NCI-H510A treated with DMSO at 0.1 percent for 48 hours (cell line): ENCODE measurements at places on chromosomes 11 and 22.

GRCh38 chr22:45211848-45212247, 28.8 kb downstream of the KIAA0930 start:
- no peak for DNase-seq

- no peak for DNase-seq
Observed at GRCh38 chr11:115499241-115499799, 4.9 kb downstream of the CADM1 start.

GRCh38 chr11:81979448-81979847, 754.2 kb downstream of the FAM181B start:
- no peak for DNase-seq

DNA sequence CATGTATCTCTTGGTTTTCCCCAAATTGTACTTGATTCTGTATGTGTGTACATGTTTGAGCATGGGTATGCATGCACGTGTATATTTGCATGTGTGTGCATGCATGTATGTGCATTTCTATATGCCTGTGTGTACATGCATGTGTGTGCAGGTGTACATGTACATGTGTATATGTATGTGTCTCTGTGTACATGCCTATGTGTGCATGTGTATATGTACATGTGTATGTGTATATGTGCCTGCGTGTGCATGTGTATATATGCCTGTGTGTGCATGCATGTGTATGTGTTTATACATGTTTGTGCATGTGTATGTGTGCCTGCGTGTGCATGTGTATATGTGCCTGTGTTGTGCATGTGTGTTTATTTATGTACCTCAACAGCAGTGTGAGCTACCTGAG, 5.3 kb upstream of the NCF4 start:
- DNase-seq, result no peak

DNA sequence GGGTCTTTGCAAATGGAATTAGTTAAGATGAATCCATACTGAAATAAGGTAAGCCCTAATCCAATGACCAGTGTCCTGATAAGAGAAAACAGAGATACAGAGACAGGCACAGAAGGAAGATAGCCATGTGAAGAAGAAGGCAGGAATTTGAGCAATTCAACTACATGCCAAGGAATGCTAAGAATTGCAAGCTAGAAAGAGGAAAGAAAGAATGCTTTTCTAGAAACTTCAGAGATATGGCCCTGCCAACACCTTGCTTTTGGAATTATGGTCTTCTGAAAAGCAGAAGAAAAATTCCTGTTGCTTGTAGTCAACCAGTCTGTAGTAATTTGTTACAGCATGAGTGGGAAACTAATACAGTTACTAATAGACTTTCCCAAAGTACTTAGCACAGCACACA, 111.3 kb downstream of the SLC17A6 start:
- DNase-seq, result no peak

DNA sequence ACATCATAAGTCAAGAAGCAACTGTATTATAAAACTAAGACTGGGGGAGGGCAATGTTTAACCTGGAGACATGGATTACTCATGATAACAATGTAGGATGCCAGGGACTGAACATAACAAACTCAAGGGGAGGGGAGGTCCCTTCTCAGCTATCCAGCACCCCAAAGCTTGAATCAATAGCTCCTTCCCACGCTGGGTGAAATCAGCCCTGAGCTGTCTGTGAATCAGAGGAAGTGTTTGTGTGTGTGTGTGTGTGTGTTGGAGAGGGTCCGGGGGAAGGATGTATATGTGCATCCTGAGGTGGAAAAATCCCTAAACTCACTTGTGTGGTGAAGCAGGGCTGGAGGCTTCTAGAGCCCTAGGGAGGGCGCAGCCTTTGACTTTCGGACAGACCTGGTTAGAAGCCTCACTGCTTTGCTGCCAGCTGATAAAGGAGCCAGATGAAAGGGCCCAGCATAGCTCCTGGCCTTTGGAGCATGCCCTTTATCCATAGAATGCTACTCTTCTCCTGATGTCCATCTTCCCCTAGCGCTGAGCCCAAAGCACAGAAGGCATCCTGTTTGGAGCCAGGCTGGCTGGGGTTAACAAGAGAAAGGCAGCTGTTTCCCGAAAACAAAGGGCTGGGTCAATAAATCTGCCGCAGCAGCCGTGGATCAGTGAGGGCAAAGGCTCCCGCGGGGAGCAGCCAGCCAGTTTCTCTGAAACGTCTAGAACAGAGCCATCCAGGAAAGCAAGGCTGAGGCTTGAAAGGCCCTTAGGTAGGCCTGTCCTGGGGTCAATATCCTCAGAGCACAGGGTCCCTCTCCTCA, 35.8 kb downstream of the TNKS1BP1 start:
- peak; percentile 27 for DNase-seq

GRCh38 chr11:8720868-8721608, 38.4 kb downstream of the RPL27A start:
- peak; percentile 61 for DNase-seq

DNA sequence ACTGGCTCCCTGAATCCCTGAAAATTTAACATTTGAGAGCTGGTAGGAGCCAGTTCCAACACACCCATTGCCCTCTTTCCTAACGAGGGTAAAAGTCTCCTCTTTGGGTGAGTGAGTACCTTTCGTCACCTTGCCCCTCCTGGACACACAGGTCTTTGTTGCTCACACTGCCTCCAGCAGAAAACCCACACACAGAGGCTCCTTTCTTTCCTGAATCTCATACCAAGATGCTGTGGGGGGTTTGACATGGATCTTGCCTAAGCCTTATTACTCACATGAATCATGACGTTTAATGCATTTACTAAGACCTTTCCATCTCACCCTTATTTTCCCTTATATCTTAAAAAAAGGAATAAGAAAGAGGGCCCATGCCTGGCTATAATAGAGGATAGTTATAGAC, 53.0 kb downstream of the PARVA start:
- DNase-seq, result no peak

GRCh38 chr11:118870396-118871343, 13.0 kb upstream of the CXCR5 start:
- peak; percentile 44 for DNase-seq

DNA sequence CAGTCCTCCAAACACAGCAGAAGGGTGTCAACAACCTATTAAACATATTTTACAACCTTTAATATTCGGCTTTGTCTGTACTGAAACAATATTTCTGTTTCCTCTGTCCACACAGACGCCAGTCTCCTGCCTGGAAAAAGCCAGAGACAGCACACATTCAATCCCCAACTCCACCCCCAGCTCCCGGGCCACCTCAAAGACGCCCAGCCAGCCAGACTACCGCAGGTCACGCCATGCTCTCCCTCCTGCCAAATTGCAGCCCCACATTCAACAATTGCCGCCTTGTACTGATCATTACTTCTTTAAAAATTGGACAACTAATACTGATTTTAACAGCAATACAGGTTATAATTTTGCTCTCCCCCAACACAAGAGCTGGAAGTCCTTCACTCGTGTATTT, 1.2 kb downstream of the SERGEF start:
- DNase-seq, result no peak

GRCh38 chr11:32905028-32905667, 12.5 kb downstream of the QSER1 start:
- no peak for DNase-seq

- no peak for DNase-seq
Observed at GRCh38 chr22:33691057-33691630, 229.1 kb downstream of the LARGE1 start.

- no peak for DNase-seq
Observed at GRCh38 chr11:43289368-43289767, 22.4 kb upstream of the API5 start.

GRCh38 chr22:27440304-27440865, 361.2 kb downstream of the MN1 start:
- no peak for DNase-seq

DNA sequence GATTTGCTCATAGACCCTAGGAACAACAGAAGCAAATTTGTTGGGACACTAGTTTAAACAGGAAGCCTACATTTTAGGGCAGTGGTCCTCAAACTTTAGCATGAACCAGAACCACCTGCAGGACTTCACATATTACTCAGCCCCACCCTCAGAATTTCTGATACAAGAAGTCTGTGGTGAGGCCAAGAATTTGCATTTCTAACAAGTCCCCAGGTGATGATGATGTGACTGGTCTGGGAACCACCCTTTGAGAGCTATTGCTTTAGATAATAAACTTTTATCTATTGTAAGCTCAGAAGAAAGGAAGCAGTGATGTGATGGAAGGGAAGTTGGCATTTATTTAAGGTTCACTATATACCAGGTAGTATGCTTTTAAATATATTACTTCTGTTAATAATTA, 194.0 kb downstream of the FAM181B start:
- no peak for DNase-seq

GRCh38 chr11:65579291-65579690, 3.4 kb downstream of the EHBP1L1 start:
- DNase-seq, result no peak

- no peak for DNase-seq
Observed at GRCh38 chr11:16962146-16962545, 52.1 kb downstream of the PLEKHA7 start.

DNA sequence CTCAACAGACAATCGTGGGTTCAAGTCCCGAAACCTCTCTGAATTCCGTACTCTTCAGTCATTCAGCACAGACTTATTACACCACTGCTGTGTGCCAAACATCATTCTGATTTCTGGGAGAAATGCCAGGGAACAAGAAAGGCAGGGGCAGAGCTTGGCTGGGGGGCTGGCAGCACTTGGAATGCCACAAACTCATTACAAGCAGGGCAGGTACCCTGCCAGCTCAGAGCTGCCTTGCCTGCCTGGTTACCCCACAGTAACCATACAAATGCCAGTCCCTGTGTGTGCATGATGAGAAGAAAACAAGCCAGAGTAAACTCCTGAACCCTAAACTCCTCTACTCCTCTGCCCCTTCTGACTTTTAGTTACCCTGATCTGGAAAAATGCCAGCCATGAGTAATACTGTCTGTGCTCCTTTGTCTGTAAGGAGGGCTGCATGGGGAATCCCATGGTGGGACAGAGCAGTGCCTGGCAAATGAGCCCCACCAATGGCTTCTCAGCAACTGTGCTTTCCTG, 6.9 kb upstream of the RAD9A start:
- DNase-seq, result no peak

- DNase-seq, result peak; percentile 52
Observed at GRCh38 chr11:67372993-67373647, at the start of gene CLCF1. TSS of gene CLCF1 (minus strand) at chr11:67373598. CDS start at chr11:67373539, 59 bp downstream.

GRCh38 chr11:126748793-126749192, 251.8 kb downstream of the KIRREL3 start:
- DNase-seq, result no peak

DNA sequence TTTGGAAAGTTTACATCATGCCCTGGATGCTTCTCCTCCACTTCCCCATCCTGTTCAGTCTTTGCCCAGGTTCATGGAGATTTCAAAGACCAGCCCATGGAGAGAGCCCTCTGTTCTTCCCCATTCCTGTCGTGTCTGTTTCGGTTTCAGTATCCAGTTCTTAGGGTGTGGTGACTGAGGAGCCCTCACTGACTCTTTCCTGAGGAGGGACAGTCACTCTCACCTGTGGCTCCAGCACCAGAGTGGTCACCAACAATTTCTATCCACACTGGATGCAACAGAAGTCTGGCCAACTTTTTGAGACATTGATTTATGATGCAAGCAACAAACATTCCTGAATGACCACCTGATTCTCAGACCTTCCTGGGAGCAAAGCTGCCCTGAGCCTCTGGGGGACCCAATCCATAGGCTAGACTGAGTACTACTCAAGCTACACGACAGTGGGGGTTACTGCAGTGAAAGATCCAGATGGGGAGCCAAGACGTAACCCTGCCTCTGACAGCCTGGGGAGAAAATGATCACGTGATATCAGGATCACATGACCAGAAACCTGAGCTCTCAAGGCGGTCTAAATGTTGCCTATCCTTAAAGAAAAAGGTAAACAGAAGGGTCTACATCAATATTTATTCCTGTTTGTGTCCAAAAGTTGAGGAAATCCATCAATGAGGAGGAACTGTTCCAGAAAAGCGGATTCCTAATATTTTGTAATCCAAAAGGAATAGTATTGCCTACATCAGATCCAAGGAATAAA, 76.2 kb upstream of the VPREB1 start:
- peak; percentile 71 for DNase-seq

- peak; percentile 31 for DNase-seq
Observed at GRCh38 chr11:47924184-47924691, 56.1 kb upstream of the PTPRJ start.

DNA sequence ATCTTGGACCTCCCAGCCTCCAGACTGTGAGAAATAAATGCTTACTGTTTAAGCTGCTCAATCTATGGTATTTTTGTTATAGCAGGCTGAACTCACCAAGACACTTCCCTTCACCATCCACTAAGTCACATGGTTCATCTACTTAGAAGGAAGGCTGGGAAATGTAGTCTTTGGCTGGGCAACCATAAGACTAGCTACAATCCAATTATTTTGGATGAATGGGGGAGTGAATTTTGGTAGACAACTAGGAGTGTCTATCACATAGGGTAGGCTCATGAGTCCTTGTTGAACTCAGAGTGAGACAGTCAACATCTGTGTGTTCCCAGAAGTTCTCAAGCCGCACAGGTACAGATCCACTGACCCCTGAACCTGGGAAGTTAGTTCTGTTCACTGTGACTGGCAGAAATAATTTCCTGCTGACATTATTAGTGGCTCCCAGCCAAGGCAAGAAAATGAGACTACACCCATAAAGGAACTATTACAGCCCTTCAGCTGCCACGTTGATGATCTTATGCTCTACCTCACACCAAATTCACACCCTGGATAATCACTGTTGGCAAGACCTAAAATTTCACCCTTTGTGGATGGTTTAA, 3.1 kb upstream of the SLC35C1 start:
- DNase-seq, result no peak
